ENCODE measurements at places on chromosomes 11 and 22. TPM values are rescaled to one million over a fixed set of nuclear protein-coding genes. Genes with fewer than 3 reads are reported as not detected.

DNA sequence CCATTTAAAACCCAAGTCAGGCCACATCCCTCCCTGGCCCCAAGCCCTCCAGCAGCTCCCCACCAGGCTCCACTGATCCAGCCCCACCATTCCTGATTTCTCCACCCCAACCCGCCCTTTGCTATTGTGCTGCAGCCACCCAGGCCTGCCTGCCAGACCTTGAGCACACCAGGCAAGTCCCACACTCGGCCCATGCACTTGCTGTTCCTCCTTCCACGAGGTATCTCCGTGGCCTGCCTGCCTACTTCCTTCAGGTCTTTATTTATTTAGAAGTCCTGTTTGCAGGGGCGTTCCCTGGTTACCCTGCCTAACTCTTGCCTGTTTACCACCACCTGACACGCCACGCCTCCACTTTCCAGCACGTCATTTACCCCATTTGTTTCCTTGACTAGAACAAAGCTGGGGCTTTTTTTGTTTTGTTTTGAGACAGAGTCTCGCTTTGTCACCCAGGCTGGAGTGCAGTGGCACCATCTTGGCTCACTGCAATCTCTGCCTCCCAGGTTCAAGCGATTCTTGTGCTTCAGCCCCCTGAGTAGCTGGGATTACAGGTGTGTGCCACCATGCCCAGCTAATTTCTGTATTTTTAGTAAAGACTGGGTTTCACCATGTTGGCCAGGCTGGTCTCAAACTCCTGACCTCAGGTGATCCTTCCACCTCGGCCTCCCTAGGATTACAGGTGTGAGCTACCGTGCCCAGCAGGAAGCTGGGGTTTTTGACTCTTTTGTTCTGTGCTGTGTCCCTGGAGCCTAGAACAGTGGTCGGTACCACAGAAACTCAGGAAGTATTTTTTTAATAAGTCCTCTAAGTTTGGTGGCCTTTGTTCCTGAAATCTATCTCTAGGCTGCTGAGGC lies 6.7 kb downstream of the CENPM start:
- no peak overlapping the region for H3K4me3 ChIP-seq
- DNase-seq = no peak
- no peaks in the 10 kb centered on the region for H3K36me3 ChIP-seq

Gene EHF
- 0.59 TPM for total RNA-seq

DNA sequence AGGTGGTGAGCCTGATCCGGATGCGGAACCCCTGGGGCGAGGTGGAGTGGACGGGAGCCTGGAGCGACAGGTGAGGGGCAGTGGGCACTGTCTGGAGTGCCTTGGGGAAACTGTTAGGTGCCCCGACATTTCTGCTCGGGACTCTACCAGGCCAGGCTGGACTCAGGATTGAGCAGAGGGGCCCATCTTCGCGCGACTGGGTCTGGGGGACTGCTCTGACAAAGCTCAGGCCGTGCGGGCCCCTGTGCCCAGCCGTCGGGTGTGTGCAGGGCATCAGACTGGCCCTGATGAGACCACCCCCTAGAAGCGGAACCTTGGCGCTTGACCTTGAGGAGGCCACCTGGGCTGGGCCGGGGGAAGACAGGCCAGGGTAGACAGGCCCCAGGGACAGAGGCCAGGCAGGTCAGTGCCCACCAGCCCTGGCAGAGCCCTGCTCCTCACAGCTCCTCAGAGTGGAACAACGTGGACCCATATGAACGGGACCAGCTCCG lies 6.3 kb downstream of the CAPN1 start:
- DNase-seq = no peak
- no peaks in the 10 kb centered on the region for H3K27me3 ChIP-seq
- H3K36me3 ChIP-seq = no peaks in the 10 kb centered on the region
- no peak overlapping the region for H3K27ac ChIP-seq

DNA sequence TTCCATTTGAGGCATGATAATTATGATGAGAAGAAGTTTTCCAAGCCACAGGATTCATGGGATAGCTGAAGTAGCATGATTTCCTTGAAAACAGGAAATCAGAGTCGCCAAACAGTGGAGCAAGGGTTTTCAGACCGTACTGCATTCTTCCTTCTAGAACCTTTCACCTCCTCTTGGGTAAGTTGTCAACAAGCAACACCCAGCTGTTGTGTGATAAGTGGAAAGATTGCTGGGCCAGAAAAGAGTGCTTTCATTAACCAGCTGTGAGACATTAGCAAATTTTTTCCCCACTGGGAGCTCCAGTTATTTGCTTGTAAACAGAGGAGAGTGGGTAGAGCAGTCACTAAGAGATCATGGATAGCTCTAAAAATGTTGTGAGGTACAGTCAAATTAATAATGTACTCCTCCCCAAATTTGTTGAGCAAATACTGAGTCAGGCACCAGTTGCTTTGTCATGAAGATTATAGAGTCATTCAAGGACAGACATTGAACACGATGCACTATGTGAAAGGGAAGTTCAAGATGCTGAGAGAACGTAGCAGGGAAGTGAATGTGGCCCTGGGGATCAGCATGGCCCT lies 11.7 kb upstream of the MPEG1 start:
- H3K27ac ChIP-seq = peak overlapping the region; percentile 41
- H3K27me3 ChIP-seq = no peaks in the 10 kb centered on the region
- no peaks in the 10 kb centered on the region for H3K36me3 ChIP-seq
- no peak overlapping the region for H3K4me3 ChIP-seq

DNA sequence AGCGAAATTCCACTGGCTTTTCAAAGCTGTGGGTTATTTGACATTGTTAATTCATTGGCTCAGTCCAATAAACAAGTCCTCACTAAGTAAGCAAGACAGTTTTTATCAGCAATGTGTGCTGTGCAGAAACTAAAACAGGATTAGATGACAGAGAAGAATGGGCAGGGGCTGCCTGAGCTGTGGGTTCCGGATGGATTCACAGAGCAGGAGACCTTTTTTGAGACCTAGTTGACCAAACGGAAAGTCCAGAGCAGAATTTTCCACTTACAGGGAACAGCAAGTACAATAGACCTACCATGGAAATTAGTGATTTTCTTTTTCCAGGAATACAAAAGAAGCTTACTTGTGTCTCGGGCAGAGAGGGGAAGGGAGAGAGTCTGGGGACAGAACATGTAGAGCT lies 5.2 kb upstream of the KDM4F start:
- H3K27me3 ChIP-seq = no peaks in the 10 kb centered on the region
- no peaks in the 10 kb centered on the region for H3K36me3 ChIP-seq
- no peak overlapping the region for H3K4me3 ChIP-seq

DNA sequence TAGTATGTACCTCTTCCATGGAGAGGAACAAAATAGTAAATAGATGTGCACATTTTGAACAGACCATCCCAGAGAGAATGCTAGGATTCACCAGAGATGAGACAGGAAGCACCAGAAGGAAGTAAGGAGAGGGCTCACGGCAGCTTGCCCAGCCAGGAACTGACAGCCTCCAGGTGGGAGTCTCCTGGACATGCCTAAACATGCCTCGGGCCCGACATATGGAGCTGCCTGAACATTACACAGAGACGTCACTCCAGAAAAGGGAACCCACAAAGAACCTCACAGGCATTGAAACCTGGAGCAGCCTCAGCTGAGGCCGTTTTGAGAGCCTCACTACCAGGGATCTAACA lies 67.4 kb downstream of the BRD1 start:
- H3K36me3 ChIP-seq = no peaks in the 10 kb centered on the region
- no peak overlapping the region for H3K4me3 ChIP-seq
- H3K27me3 ChIP-seq = no peaks in the 10 kb centered on the region
- no peak for DNase-seq

- no peaks in the 10 kb centered on the region for H3K27me3 ChIP-seq
- H3K36me3 ChIP-seq = no peaks in the 10 kb centered on the region
- H3K4me1 ChIP-seq = peaks cover 17% of the 10 kb centered on the region
- no peak overlapping the region for H3K27ac ChIP-seq
- H3K4me3 ChIP-seq = no peak overlapping the region
Measured at GRCh38 chr22:30210235-30210909, 36.2 kb downstream of the LIF start.

Gene CD248
- 91.2 TPM for total RNA-seq

- H3K27me3 ChIP-seq = no peaks in the 10 kb centered on the region
- DNase-seq = no peak
- H3K4me1 ChIP-seq = no peaks in the 10 kb centered on the region
- H3K27ac ChIP-seq = no peak overlapping the region
- no peak overlapping the region for H3K4me3 ChIP-seq
- H3K36me3 ChIP-seq = no peaks in the 10 kb centered on the region
Measured at GRCh38 chr11:83175815-83176214, 17.7 kb upstream of the ANKRD42 start.

Gene OR9G4
- not detected for total RNA-seq

Gene MEI1
- total RNA-seq = not detected

Gene KCNK4
- not detected for total RNA-seq

Gene SEC14L6
- under 0.01 TPM for total RNA-seq

Gene MMP7
- total RNA-seq = 13.8 TPM

Gene SULT4A1
- 2.1 TPM for total RNA-seq

GRCh38 chr11:115488945-115489344 lies 15.3 kb downstream of the CADM1 start:
- no peak overlapping the region for H3K27ac ChIP-seq
- no peaks in the 10 kb centered on the region for H3K36me3 ChIP-seq
- H3K4me3 ChIP-seq = no peak overlapping the region

GRCh38 chr11:93348930-93349329 lies 18.4 kb downstream of the DEUP1 start:
- no peak overlapping the region for H3K27ac ChIP-seq
- no peaks in the 10 kb centered on the region for H3K4me1 ChIP-seq
- DNase-seq = no peak
- no peaks in the 10 kb centered on the region for H3K27me3 ChIP-seq
- no peak overlapping the region for H3K4me3 ChIP-seq
- H3K36me3 ChIP-seq = no peaks in the 10 kb centered on the region

- peak overlapping the region; percentile 89 for H3K27ac ChIP-seq
- peak; percentile 78 for DNase-seq
- H3K4me1 ChIP-seq = no peaks in the 10 kb centered on the region
- H3K27me3 ChIP-seq = no peaks in the 10 kb centered on the region
Measured at GRCh38 chr11:1460396-1460985, 26.1 kb downstream of the MOB2 start.

- H3K36me3 ChIP-seq = no peaks in the 10 kb centered on the region
- H3K27me3 ChIP-seq = no peaks in the 10 kb centered on the region
- DNase-seq = no peak
- H3K27ac ChIP-seq = no peak overlapping the region
Measured at GRCh38 chr11:102220728-102221467, 96.4 kb upstream of the BIRC3 start.

DNA sequence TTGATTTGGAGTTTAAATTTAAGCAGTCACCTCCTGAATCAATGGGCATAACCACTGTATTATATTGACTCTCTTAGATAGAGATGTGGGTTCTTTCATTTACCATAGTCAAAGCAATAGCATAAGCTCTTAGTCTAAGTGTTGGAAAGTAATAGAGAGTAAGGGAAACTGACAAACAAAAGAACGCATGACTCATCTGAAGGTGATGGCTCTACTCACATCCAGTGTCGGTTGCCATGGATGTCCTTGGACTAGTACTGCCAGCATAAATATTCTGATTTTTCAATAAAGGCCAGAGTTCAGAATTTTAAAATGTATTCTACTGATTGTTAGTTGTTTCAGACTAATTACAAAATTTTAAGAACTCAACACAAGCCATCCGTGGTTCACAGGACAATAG lies 444.9 kb upstream of the DDI1 start:
- no peaks in the 10 kb centered on the region for H3K36me3 ChIP-seq
- H3K4me3 ChIP-seq = no peak overlapping the region
- no peak for DNase-seq

- no peak overlapping the region for H3K4me3 ChIP-seq
- no peak for DNase-seq
- no peaks in the 10 kb centered on the region for H3K27me3 ChIP-seq
Measured at GRCh38 chr22:43092085-43092484, 2.9 kb upstream of the TTLL1 start.

DNA sequence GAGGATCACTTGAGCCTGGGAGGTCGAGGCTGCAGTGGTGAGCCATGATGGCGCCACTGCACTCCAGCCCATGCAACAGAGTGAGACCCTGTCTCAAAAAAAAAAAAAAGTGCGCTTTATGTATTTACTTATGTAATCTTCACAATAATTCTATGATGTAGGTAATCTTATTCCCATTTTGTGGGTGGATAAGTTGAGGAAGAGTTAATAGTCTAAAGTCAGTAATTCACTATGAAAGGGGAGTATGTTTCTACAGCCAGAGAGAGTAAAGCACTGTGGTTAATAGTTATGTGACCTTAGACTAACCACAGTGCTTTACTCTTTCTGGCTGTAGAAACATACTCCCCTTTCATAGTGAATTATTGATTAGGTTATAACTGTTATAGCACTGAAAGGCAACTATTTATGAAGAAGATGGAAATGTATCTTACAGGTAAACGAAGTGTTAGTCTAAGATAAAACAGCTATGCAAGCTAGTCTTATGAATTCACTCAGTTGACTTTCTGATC lies 11.9 kb downstream of the CTR9 start:
- H3K27ac ChIP-seq = no peak overlapping the region
- H3K36me3 ChIP-seq = no peaks in the 10 kb centered on the region
- H3K27me3 ChIP-seq = no peaks in the 10 kb centered on the region
- H3K4me3 ChIP-seq = no peak overlapping the region
- no peak for DNase-seq

- H3K4me3 ChIP-seq = no peak overlapping the region
- H3K27ac ChIP-seq = no peak overlapping the region
- no peak for DNase-seq
- H3K4me1 ChIP-seq = no peaks in the 10 kb centered on the region
Measured at GRCh38 chr22:44118645-44119315, 61.9 kb upstream of the PARVG start.

Gene HEPN1
- total RNA-seq = not detected

DNA sequence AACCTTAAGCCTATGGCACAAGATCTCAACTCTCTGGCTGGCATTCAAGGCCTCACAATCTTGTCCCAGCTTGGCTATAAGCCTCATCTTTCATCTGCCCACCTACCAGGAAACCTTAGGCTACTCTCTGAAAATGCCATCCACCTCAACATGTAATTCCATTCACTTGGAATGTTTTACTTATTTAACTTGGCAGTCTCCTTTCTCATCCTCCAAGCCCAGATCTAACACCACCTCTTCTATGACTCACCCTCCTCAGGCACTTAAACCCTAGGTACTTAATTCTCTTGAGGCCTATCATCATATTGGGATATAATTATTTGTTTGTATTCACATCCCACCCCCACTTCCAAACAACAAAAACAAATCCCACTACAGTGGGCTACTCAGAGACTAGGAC lies 15.0 kb downstream of the POGLUT3 start:
- H3K27me3 ChIP-seq = no peaks in the 10 kb centered on the region
- no peak overlapping the region for H3K27ac ChIP-seq
- no peaks in the 10 kb centered on the region for H3K36me3 ChIP-seq
- no peak overlapping the region for H3K4me3 ChIP-seq
- no peaks in the 10 kb centered on the region for H3K4me1 ChIP-seq

Data from uterus (tissue), 4 donors.